ENCODE measurements at places on chromosomes 6 and 20.

DNA sequence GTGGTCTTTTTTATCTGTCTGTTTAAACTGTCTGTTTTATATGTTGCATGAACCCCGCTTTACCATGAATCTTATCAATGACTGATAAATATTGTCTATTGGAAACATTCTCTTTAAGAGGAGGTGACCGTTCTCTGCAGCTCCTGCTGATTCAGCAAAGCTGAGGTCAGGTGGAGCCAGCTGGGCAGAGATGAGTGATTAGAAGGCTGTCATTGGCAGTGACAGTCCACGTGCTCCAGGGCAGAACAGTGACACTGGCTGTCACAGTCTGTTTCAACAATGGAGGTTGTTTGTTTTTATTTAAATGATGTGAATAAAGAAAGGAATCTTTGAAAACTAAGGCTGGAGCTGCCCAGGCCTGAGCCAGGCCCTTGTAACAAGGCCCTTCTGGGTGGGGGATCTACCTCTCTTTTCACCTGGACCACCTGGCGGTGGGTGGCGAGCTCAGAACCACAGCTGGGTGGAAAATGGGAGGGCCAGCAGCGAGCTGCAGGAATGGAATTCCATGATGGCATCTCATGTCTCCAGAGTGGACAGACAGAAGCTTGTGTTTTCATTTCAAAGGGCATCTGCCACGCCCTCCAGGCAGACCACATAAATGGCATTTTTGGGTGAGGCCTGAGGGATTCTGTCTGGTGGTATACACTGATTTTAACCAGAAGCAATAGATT lies 12.6 kb downstream of the SYNJ2 start:
- DNase-seq = no peak

- DNase-seq = no peak
Observed at GRCh38 chr6:163446549-163446948, 32.0 kb downstream of the QKI start.

DNA sequence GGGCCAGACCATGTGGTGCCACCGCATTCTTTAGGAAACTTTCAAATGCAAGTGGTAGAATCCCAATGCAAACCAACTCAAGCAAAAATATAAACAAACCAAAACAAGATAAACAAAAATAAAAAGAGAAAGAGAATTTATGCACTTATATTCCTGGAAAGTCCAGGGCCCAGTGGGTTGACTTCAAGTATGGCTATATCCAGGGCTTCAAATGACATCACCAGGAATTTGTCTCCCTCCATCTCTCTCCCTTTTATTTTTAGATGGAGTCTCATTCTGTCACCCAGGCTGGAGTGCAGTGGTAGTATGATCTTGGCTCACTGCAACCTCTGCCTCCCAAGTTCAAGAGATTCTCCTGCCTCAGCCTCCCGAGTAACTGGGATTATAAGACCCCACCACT lies 56.1 kb upstream of the PNRC1 start:
- no peak for DNase-seq

DNA sequence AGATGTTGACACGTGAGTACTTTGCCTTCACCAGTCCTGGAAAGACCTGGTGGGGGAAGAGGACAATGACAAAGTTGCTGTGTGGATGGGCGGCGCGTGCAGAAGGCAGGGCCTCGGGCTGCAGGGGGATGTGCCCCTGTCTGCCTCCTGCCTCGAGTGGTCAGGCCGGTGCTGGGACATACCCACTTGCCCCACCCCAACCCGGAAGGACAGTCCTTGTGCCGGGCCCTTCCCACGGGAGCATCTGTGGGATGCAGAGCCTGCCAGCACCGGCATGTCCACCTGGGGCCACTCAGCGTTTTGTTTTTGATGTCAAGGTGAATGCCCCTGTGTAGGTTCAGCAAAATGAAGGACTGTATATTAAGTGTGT lies 60.5 kb upstream of the BHLHE23 start:
- no peak for DNase-seq

- no peak for DNase-seq
Observed at GRCh38 chr6:55175078-55176049, 1.0 kb downstream of the HCRTR2 start.

GRCh38 chr6:45688180-45688579 lies 310.4 kb upstream of the SUPT3H start:
- DNase-seq = no peak

DNA sequence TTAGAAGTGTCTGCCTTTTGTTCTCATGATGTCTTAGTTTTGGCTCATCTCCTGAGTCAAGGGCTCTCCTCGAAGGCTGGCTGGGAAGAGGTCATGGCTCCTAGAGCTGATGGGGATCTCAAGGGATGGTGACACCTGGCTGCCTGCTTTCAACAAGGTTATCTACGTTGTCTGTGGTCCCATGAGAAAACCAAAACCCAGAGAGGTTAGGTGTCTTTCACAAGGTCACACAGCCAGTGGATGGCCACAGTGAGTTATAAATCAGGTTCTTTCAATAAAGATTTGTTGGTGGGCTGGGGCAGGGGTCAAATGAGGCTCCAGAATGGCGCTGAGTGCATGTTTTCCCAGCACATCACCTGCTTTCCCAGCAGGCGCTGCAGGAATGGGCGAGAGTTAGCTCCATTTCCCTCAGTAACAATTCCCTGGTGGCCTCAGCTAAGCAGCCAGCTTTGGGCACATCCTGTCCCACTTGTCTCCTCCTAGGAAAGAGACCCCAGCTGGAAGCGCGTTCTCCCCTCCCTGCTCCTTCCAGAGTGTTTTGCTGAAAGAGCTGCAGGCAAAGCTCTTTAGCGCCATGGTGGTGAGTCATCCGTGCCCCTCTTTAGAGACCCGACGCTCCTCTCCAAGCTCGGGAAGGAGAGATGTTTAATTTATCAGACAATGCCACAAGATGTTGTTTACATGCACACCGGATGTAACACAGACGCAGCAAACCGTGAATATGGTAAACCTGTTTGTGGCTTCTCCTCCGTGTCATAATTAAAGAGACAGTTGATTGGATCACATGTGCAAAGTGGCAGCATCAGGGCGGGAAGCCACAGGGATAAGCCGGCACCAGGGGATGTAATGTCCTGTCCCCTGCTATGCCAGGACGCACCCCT lies 109.7 kb downstream of the LRFN2 start:
- no peak for DNase-seq

GRCh38 chr6:145898376-145898775 lies 65.8 kb downstream of the SHPRH start:
- peak; percentile 19 for DNase-seq

DNA sequence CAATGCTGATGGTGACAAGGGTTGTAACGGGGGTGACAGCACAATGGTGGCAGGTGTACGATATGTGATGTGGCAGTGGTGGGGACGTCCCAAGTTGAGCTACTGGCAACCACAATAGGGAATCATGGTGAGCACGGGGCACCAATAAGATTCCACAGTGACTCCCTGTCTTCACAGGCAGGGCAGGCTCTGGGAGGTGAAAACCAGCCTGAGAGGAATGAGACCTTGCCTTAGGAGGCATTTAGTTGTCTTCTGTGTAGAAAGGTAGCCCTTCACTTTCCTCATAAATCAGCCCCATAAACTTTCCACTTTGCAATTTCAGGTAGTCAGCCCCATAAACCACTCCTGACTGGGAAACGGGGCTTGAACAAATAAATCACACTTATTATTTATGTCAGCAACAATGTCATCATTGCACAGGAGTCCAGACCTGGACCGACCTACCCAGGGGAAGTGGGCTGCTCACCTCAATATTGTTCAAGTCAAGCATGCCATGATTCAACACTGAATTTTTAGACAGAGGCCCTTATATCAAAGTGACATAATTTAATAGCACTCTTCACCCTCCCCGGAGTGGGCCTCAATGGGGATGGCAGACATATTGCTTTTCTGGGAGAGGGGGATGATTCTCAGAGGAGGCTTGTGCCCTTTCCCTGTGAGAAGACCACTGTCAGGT lies 150.8 kb downstream of the CDC5L start:
- no peak for DNase-seq

DNA sequence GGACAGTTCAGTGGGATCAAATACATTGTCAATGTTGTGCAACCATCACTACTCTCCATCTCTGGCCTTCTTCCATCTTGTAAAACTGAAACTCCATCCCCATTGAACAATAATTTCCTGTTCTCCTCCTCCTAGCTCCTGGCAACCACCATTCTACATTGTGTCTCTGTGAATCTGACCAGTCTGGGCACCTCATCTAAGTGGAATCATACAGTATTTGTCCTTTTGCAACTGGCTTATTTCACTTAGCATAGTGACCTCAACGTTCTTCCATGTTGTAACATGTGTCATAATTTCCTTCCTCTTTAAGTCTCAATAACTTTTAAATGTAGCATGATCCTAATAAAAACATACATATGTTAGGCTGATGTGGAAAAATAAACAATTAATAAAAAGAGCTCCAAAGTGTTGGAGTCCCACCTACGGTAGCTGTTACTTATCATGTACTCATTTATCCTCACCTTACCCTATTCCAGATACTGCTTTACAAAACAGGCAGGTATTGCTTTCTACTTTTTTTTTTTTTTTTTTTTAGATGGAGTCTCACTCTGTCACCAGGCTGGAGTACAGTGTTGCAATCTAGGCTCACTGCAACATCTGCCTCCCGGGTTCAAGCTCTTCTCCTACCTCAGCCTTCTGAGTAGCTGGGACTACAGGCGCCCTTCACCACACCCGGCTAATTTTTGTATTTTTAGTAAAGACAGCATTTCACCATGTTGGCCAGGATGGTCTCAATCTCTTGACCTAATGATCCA lies 91.9 kb downstream of the TNFAIP3 start:
- no peak for DNase-seq

Data from HS-5 (cell line).